Karpas-422 (cell line): ENCODE measurements at places on chromosomes 4 and X. TPM values are rescaled to one million over a fixed set of nuclear protein-coding genes. Genes with fewer than 3 reads are reported as not detected.

Gene TRIM2
- total RNA-seq = 0.76 and 0.97 TPM in 2 replicates

DNA sequence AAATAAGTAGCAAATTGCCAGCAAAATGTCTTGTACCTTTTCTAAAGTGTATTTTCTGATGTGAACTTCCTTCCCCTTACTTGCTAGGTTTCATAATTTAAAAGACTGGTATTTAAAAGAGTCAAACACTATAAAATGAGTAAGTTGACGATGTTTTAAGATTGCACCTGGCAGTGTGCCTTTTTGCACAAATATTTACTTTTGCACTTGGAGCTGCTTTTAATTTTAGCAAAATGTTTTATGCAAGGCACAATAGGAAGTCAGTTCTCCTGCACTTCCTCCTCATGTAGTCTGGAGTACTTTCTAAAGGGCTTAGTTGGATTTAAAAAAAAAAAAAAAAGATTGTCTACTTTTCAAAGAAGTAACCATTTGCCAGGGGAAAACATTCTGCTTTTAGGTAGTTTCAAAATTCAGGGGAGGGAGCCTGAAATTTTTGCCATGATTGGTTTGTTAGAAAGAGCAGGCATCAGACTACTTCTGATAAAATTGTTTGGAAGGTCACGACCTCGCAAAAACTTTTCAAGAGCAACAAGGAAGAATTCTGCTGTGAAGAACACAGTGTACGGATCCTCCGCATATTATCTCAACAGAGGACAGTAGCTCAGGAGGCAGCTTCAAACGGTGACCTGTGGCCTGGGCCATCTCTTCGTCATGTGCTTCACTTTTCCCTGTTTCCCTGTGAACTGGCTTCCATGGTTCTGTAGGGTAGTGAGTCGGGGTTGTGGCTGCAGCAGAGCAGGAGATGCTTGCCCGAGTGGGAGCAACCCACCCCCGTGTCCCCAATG, 66.1 kb downstream of the CDS1 start:
- no peak for DNase-seq

GRCh38 chr4:77827343-77827742, 8.2 kb upstream of the CNOT6L start:
- peak; percentile 62 for DNase-seq

Gene ESX1
- not detected in 2 replicates for total RNA-seq

DNA sequence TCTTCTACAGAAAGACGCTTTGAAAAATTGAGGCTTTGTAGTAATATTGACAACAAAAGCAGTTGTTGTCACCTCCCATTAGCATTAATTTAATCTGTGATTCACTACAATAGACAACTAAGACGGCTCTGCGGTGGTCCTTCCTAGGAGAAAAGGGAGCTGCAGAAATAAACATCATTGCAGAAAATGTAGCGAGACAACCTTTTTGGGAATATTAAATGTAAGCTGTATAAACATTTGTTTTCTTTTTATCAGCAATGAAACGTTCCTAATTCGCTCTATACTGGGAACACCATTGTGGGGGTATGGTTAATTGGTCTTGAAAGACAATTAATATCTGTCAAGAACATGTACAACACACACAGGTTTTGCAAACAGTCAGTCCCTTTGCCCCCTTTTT, 583.3 kb upstream of the TENM3 start:
- no peak for DNase-seq

DNA sequence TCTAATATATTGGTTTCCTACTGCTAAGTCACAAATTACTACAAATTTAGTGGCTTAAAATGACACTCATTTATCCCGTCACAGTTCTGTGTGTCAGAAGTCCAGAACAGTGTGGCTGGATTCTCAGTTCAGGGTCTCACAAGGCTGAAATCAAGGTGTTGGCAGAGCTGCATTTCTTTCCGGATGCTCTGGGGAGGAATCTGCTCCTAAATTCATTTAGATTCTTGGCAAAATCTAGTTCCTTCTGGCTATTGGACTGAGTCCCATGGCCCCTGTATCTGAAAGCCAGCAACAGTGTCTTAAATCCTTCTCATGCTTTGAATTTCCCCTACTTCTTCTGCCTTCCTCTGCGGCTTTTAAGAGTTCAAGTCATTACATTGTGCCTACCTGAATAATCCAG, 103.1 kb upstream of the BMP3 start:
- no peak for DNase-seq

GRCh38 chrX:25762656-25763055, 375.5 kb upstream of the MAGEB18 start:
- no peak for DNase-seq
